Activated naive CD8-positive, alpha-beta T cell treated with anti-CD3 and anti-CD28 coated beads, Interleukin-2, amount 10 ng/mL, durations not matched to agents 7 days and 5 days (primary cell): ENCODE measurements at places on chromosomes 2 and 18. TPM values are rescaled to one million over a fixed set of nuclear protein-coding genes. Genes with fewer than 3 reads are reported as not detected.
A peak's percentile ranks its signal among the peaks of the same experiment; 100 is the strongest.

DNA sequence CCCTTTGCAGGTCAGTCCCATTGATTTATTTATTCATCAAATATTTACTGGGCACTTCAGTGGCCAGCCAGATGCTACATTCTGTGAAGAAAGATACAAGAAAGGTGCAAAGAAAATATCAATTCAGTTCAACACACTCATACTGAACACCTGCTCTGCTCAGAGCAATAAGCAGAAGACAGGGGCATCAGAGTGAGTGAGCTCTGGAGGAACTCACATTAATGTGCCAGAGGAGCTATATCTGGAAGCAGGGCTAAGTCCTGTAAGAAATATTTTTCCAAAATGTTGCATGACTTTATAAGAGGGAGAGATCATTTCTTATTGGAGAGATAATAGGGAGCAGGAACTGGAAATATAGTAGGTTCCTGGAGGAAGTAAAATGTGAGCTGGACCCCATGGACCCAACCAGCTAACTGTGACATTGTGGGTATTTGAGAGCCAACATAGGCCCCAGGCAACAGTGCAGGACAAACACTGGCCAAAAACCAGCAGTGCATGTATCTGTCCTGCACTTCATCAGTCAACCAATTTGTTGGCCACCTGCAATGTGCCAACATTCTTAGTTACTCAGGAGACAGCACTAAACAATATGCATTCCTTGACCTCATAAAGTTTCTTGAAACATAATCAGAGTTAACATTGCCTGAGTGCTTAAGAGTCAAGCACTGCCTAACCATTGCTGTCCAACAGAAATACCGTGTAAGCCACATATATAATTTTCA, 102.7 kb upstream of the PTPRM start:
- no peaks in the 10 kb centered on the region for H3K27me3 ChIP-seq
- H3K4me3 ChIP-seq, result no peak overlapping the region
- H3K4me1 ChIP-seq, result no peaks in the 10 kb centered on the region

GRCh38 chr2:165214093-165214492, 10.2 kb upstream of the SCN3A start:
- H3K27me3 ChIP-seq, result peaks cover 2% of the 10 kb centered on the region
- no peak overlapping the region for H3K4me3 ChIP-seq
- no peak for DNase-seq
- H3K27ac ChIP-seq, result no peak overlapping the region

DNA sequence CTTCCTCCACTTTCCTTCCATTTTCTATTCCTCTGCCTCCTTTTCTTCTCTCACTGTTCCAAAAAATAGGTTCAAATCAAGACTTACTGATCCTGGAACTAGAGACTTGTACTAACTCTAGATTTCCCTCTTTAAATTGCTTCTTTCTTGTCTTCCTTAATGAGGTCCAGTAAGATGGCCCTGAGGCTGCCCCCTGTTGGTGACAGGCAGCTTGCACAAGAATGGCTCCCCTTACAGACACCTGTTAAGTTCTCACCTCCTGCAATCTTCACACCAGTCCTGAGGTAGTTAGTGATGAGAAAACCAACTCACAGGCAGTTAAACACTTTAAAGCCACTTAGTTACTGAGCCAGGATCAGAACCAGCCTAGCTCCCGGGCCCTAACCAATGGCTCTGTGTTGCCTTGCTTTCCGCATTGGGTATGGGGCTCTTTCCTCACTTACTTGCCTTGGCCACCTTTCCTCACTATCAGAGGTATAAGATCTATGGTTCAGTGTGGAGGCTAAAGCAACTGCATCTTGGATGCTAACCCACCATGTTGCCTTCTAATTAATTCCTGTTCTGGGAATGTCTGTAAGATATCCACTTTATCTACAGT, 130.6 kb downstream of the AKAIN1 start:
- no peaks in the 10 kb centered on the region for H3K27me3 ChIP-seq
- no peaks in the 10 kb centered on the region for H3K36me3 ChIP-seq
- no peak overlapping the region for H3K27ac ChIP-seq
- H3K4me1 ChIP-seq, result no peaks in the 10 kb centered on the region
- H3K4me3 ChIP-seq, result no peak overlapping the region
- DNase-seq, result no peak

The KCNF1 gene
- not detected for total RNA-seq

DNA sequence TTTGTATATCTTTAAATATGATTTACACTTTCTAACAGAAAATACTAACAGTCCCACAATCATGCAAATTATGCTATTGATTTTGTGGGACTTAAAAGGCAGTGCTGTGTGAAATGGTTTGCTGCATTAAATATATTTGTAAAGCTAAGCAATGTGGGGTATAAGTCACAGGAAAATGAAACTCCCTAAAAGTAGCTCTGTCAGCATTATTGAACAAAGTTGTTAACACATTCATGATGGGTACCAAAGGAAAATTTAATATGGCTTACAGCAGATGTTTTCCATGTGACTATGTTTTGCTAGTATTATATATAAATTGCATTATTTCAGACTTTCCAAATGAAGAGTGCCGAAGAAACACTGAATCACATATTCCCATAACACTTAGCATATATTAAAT, 1450.0 kb downstream of the LRP1B start:
- H3K27me3 ChIP-seq, result no peaks in the 10 kb centered on the region
- H3K36me3 ChIP-seq, result no peaks in the 10 kb centered on the region
- no peak overlapping the region for H3K4me3 ChIP-seq
- no peaks in the 10 kb centered on the region for H3K4me1 ChIP-seq
- DNase-seq, result no peak

GRCh38 chr2:133344849-133345248, 223.4 kb downstream of the NCKAP5 start:
- no peaks in the 10 kb centered on the region for H3K27me3 ChIP-seq
- H3K27ac ChIP-seq, result no peak overlapping the region
- no peak overlapping the region for H3K4me3 ChIP-seq
- H3K4me1 ChIP-seq, result no peaks in the 10 kb centered on the region

- H3K4me3 ChIP-seq, result no peak overlapping the region
- no peaks in the 10 kb centered on the region for H3K36me3 ChIP-seq
- no peaks in the 10 kb centered on the region for H3K27me3 ChIP-seq
- no peaks in the 10 kb centered on the region for H3K4me1 ChIP-seq
- DNase-seq, result no peak
Measured at GRCh38 chr2:96687266-96687665, 44.7 kb downstream of the FER1L5 start.

- no peak for DNase-seq
- H3K4me3 ChIP-seq, result no peak overlapping the region
- H3K27me3 ChIP-seq, result peaks cover 3% of the 10 kb centered on the region
- H3K36me3 ChIP-seq, result no peaks in the 10 kb centered on the region
- no peak overlapping the region for H3K27ac ChIP-seq
Measured at GRCh38 chr2:134869946-134870736, 31.7 kb downstream of the ACMSD start.

GRCh38 chr18:35641467-35641866, 59.9 kb downstream of the GALNT1 start:
- H3K27me3 ChIP-seq, result no peaks in the 10 kb centered on the region
- peaks cover 16% of the 10 kb centered on the region for H3K36me3 ChIP-seq
- no peaks in the 10 kb centered on the region for H3K4me1 ChIP-seq
- H3K27ac ChIP-seq, result no peak overlapping the region
- no peak for DNase-seq

The TIGD1 gene
- 12.8 TPM for total RNA-seq

The EVA1A gene
- not detected for total RNA-seq

The RMND5A gene
- 36.1 TPM for total RNA-seq

DNA sequence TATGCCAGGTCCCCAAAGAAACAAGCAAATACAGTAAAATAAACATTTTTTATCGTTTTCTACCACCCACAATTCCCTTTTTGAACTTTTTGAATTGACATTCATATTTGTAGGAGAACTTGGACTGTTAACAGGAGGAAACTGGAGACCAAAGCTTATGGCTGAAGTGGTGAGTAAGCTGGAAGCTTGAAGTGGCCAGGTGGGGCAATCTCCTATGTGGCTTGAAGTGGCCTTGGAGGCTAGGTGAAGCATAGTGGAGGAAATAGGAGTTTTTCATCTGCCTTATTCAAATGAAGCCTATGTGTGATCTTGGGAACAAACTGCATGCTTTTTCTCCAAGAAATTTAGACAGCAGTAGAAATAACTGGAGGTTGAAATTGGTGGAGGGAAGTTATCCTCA, 962.9 kb upstream of the FANCL start:
- H3K4me3 ChIP-seq, result no peak overlapping the region
- no peaks in the 10 kb centered on the region for H3K36me3 ChIP-seq
- no peak for DNase-seq
- H3K4me1 ChIP-seq, result no peaks in the 10 kb centered on the region
- H3K27ac ChIP-seq, result no peak overlapping the region

DNA sequence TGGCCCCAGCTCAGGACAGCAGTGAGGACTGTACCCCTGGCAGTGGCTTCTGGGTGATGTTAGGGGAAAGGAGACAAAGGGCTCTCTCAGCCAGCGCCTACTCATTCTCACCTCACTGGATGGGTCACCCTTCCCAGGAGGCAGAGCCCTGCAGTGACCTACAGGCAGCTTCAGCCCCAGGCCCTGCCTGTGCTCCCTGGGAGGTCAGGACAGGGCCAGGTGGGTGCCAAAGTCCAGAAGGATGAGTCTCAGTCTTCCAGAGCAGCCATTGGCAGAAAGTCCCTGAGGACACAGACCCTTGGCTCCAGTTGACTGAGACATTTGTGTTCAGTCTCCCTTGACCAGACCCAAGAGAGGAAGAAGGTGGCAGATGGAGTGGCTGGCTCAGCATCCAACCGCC, 75.1 kb downstream of the TEX51 start:
- H3K4me3 ChIP-seq, result no peak overlapping the region
- no peaks in the 10 kb centered on the region for H3K36me3 ChIP-seq
- no peak overlapping the region for H3K27ac ChIP-seq
- no peaks in the 10 kb centered on the region for H3K4me1 ChIP-seq
- no peak for DNase-seq

- no peaks in the 10 kb centered on the region for H3K4me1 ChIP-seq
- H3K27ac ChIP-seq, result no peak overlapping the region
- no peak for DNase-seq
- H3K27me3 ChIP-seq, result no peaks in the 10 kb centered on the region
- no peak overlapping the region for H3K4me3 ChIP-seq
Measured at GRCh38 chr2:222609381-222609780, 46.5 kb downstream of the FARSB start.

DNA sequence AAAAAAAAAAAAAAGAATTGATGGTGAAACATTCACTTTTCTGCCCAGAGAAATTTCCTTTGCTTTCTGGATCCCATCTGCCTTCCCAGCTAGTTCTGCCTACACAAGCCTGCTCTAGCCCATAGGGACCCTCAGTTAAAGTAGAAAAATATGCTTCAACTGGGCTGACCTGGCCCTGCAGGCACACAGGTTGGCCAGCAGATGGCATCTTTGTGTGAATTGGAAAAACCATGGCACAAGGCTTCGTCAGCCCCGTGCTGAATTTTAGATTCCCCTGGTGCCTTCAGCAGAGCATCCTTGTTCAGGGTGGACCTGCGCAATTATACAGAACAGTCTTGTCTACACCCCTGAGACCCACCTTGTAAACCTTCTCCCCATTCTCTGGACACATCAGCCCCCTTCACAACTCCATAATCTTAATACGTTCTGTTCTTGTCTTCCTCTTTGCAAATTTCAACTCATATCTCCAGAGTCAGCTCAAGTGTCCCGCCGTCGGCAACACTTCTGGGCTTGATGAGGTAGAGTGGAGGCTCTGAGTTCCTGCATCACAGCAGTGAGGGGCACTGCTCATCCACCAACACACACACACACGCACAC, 114.5 kb downstream of the INSIG2 start:
- H3K36me3 ChIP-seq, result no peaks in the 10 kb centered on the region
- H3K4me1 ChIP-seq, result peaks cover 9% of the 10 kb centered on the region
- H3K27ac ChIP-seq, result no peak overlapping the region

DNA sequence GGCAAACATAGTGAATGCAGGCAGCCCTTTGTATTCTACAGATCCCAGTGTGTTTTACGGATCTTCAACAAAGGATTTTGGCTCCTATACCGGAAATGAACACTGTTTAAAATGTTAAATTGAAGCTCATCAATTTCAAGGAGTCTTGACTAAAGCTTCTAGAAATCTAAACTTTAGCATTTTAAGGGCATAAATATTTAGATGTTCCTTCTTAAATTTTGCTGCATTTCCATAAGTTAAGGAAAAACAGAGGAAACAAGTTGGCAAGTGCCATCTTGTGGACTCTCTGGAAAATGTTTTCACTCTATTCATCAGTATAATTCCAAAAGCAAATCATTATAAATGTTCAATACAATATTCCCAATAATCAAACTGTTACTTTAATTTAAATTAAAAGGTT, 19.6 kb downstream of the CHN1 start:
- no peak overlapping the region for H3K27ac ChIP-seq
- peaks cover 2% of the 10 kb centered on the region for H3K4me1 ChIP-seq
- DNase-seq, result no peak
- H3K27me3 ChIP-seq, result peaks cover 3% of the 10 kb centered on the region
- H3K36me3 ChIP-seq, result no peaks in the 10 kb centered on the region

DNA sequence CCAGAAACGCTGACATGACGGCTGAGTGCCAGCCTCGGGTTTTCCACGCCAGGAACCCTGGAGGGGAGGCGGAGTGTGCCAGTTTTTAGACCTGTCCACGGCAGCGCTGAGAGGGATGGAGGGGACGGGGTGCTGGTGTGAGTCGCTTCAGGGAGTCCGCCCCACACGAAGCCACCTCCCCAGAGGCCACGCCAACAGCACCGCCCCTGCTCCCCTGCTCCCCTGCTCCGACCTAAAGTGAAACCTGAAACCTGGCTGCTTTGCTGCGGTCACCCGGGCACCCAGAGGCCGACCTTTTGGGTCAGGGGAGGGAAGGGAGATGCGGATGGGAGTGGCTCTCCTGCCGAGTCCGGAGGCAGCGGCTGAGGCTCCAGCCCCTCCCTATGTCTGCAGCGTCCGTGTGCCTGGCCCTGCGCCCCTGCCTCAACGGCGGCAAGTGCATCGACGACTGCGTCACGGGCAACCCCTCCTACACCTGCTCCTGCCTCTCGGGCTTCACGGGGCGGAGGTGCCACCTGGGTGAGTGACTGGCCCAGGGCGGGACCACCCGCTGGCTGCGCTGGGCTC, 38.1 kb downstream of the SNED1 start:
- no peaks in the 10 kb centered on the region for H3K36me3 ChIP-seq
- peak; percentile 72 for DNase-seq
- peaks cover 2% of the 10 kb centered on the region for H3K27me3 ChIP-seq
- peak overlapping the region; percentile 42 for H3K27ac ChIP-seq

DNA sequence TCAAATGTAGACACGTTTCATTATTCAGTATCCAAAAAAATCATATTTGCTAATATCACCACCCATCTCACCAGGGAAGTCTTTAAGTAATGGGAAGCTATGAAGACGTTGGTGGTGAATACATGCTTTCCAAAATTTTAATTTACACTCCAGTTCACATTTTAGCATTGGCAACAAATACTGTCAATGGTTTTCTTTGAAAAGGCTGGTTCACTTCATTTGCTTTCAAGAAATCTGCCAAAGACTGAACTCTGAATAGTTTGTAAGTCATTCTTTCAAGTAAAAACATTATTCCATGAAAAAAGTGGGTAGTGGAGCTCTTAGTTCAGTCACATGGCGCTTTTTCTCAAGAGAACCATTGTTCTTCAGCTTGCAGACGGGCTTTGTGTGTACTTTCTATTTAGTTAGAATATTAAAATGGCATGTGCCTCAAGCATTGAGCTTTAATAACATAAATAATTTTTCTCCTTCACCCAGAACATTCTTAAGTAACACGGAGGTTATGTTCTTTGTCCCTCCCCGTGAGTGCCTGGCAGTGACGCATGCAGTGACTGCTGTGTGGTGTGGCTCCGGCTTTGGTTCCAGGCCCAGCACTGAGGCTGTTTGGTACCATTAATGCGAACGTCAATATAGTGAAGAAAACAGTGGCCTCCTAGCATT, 300.0 kb upstream of the HDAC4 start:
- DNase-seq, result no peak
- H3K4me1 ChIP-seq, result no peaks in the 10 kb centered on the region
- peaks cover 2% of the 10 kb centered on the region for H3K27me3 ChIP-seq
- H3K36me3 ChIP-seq, result no peaks in the 10 kb centered on the region

The SPP2 gene
- not detected for total RNA-seq
